Ammon's horn (tissue), 1 donor: ENCODE measurements at places on chromosomes 6 and 20.
A peak's percentile ranks its signal among the peaks of the same experiment; 100 is the strongest.

DNA sequence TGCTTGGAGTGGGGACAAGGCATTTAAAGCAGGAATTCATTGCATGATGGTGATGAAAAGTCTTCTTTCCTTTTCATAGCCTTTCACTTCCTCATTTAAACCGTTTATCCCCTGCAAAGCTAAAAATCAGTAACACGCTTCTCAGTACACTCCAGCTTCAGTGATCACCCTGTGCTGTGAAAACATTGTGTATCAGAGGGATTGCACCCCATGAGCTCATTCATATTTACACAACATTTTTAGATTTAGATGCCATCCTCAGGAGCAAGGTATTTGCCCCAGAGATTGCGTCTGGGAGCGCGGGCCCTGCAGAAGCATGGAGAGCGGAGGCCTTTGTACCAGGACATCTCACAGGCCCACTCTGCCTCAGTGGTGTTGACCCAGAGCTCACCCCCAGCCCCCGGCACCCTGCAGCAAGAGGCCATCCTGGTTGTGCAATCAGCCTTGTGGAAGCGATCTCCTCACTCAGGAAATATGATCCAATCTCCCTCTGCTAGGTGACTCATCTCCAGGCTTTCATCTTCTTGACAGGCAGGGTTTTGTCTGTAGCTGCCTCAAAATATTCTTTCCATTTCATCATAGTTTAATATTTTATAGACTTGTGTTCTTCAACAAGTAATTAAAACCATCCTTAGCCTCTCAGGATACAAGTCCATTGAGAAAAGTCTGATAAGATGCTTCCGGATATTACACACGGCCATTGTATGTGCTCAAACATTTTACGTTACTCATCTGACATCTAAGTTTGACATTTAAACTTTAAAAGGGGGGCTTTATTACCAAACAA, 38.9 kb upstream of the THBS2 start:
- DNase-seq = no peak

DNA sequence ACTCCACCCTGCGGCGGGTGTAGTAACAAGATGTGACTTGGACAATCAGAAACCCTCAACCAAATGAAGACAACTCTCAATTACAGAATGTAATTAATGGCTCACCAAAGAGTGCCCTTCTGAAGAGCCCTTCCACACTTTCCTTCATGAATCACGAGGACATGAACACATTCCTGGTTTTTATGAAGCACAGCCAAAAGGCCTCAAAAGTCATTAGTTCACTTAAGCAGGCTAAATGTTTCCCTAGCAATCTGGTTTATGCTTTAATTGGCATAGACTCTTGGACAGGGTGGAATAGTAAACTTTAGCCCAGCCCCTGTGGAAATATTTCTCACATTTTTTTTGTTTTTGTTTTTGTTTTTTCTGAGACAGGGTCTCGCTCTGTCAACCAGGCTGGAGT, 20.5 kb downstream of the CPNE5 start:
- no peak for DNase-seq

DNA sequence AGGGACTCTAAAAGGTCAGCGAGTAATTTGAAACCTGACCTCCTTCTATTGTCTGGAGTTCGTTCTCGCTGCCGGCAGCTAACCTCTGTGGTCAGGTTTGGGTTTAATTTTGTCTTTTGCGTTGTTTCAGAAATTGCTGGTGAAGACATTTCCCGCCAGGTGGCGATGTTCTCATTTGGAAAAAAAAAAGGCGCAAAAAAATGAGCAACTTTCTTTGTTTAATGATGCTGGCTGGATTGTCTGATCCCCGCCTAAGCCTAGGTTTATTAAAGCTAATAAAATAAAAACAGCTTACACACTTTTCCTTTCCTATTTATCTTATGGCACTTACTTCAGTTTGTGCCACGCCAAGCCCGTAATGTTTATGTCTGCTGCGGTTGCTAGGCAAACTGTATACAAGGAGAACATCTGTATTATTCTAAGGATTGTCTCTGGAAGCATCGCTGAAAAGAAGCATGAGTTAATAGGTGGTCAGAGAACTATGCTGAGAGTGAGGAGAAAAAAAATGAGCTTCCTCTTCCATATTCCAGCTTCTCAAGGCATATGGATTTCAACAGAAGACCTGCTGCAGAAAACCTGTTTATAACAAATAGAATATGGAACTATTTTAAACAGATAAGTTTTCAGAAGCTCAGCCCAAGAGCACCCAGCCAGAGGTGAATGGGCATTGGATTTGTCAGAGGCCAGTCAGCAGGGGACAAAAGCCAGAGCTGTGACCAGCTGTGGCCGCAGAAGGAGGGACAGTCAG, 205.7 kb downstream of the DOK5 start:
- peak; percentile 14 for DNase-seq

- DNase-seq = peak; percentile 67
Measured at GRCh38 chr6:146857980-146858347, 259.2 kb downstream of the ADGB start.

GRCh38 chr20:51562332-51563173, 20.0 kb upstream of the NFATC2 start:
- DNase-seq = peak; percentile 74

- DNase-seq = no peak
Measured at GRCh38 chr6:35510916-35511561, 1.7 kb downstream of the TULP1 start.

GRCh38 chr6:119454714-119455113, 105.2 kb upstream of the MAN1A1 start:
- DNase-seq = no peak

DNA sequence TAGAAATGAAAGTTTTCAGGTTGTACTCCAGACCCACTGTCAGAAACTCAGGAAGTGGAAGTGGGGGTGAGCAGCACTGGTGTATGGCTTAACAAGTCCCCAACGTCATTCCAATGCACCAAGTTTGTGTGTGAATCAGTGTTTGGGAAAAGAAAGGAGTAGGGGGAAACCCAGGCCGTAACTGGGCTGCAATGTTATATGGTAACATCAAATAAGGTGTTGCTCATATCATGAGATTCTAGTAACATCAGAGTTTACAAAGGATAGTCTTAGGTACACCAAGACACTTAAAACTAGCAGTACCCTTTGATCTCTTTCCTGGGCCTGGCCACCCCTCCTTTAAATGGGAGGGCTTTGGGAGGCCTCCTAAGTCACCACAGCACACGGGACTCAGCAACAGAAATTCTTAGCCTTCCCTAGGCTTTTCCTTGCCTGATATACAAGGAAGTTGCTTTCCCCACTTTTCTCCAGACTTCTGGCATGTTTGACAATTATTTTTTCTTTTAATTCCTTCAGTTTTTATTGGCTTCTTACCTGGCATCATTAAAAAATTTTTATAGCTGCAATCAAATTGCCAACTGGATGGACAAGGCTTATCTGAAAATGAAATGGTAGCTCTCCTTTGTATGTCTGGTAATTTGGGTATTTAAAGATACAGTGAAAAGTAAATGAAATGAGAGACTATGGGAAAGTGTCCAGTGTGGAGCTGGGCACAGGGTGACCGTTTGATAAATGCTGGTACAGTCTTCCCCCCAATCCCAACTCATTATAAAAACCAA, 15.1 kb downstream of the E2F3 start:
- no peak for DNase-seq

DNA sequence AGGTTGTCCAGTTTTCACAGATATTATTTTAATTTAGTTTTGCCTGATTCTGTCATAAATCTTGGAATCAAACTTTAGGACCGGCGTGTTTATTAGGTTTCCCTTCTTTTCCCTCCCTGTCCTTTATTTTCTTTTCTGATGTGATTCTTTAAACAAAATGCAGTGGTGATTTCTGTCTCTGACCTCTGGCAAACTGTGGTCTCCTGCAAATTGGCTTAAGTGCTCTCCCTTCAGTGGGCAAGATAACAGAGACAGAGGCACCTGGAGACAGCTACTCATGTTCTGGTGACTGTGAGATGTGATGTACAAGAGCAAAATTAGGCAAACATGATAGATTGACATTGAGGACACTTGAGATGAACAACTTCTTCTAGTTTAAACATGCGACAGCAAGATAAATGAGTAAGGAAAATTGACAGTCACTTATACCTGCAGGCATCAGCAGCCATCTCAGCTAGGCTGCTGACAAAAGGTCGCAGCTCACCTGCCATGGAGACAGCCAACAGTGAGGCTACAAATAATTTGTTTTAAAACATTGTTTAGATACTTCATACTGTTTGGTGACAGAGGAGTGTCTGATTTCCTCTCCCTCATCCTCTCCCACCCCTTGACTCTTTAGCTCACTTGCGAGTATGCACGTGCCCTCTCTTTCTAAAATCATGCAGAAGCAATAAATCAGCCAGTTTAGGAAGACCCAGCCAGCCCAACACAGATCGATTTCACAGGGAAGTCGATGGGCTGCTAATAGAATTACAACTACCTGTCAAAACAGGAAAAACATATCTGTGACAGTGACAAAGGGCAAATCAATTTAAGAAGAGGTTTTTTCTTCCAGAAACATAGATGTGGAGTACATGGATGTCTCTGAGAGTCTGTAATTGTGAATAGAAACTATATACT, 63.4 kb upstream of the MAP3K7 start:
- no peak for DNase-seq

DNA sequence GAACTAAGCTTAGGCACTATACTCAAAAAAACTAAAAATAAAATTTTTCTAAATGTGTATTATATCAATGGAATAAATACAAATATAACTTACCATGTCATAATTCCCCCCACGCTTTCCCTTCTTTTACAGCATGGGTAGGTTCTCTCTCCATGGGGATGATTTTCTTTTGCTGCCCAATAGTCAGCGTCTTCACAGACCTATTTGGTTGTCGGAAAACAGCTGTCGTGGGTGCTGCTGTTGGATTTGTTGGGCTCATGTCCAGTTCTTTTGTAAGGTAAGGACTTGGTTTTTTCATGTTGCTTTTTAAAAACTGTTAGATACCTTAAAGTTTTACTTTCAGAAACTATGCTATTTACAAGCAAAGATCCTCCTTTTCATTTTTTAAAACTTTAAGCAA, 85.3 kb downstream of the SLC16A10 start:
- no peak for DNase-seq

- DNase-seq = no peak
Measured at GRCh38 chr6:107116328-107116892, 1.1 kb upstream of the BEND3 start.

DNA sequence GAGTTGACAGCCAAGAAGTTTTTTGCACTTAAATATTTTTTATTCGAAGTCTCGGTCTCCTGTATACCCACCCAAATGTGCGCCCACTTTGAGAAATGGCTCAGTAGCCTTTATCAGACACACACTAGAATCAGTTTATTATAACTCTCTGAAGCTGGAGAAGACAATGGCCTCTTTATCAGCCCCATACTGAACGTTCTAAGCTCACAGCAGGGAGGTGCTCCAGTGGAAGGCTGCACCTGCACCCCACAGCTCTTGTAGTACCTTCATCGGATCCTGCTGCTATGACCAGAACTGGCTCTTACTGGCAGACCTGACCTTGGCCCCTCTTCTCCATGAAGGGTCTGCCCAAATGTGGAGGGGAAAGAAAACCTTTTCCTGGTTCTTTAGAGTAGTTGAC, 165.0 kb upstream of the SCGN start:
- DNase-seq = no peak

- DNase-seq = no peak
Measured at GRCh38 chr6:163250116-163250515, 164.4 kb upstream of the QKI start.

GRCh38 chr6:129243377-129243776, 360.4 kb downstream of the LAMA2 start:
- DNase-seq = no peak

DNA sequence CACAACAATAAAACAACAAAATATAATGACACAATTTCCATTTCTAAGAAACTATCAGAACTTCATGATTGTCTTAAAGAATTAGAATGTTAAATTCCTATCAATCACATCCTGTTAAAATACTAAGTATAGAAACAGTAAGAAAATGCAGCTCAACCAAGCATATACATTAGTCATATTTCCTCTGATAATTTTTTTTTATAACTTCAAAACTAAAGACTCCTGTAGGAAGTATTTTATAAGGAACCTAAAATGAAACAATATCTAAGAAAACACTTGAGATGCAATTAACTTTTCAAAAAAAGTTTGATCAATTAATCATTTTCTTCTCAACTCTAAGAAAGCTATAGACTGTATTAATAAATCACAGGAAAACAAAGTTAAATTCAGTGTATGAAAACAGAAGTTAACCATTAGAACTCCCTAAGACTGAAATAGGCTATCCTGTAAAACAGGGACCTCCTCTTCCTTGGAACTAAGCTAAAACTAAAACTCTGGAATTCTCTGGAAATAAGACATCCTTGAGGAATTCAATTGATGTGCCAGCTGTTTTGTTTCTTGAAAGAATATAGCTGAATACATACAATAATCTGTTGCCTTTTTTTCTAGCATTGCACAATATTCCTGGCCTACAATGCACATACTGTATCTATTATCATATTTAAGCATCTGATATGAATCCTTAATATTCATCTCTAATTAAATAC, 19.8 kb downstream of the FKBP5 start:
- DNase-seq = no peak
